ENCODE measurements at places on chromosomes 11 and 22. TPM values are rescaled to one million over a fixed set of nuclear protein-coding genes. Genes with fewer than 3 reads are reported as not detected.

Gene DRG1
- 64.2 TPM for total RNA-seq

Gene LRRC32
- total RNA-seq, result 2.4 TPM

Gene MN1
- 4.2 TPM for total RNA-seq

Gene EFCAB6
- 0.25 TPM for total RNA-seq

Gene YPEL1
- 5.3 TPM for total RNA-seq

Gene APOBEC3C
- 22.6 TPM for total RNA-seq

Gene ZBTB16
- total RNA-seq, result 2.0 TPM

Gene NARS2
- 19.4 TPM for total RNA-seq

Gene EXPH5
- 3.9 TPM for total RNA-seq

Gene DEUP1
- total RNA-seq, result not detected

Gene SYCE3
- not detected for total RNA-seq

Gene GALNT18
- total RNA-seq, result 2.8 TPM

Gene EHF
- 0.16 TPM for total RNA-seq

Gene OR56A1
- not detected for total RNA-seq

Gene OR4A16
- total RNA-seq, result not detected

Gene ESAM
- total RNA-seq, result 35.7 TPM

Gene UCP3
- total RNA-seq, result 0.16 TPM

Gene OR10D3
- total RNA-seq, result not detected

Gene ISX
- total RNA-seq, result not detected

Gene SMARCB1
- 110 TPM for total RNA-seq

Gene BTG4
- total RNA-seq, result not detected

Gene SMIM35
- not detected for total RNA-seq

Gene CEP126
- total RNA-seq, result 0.98 TPM

Gene RAB38
- 10.9 TPM for total RNA-seq

Gene ARHGAP20
- total RNA-seq, result 1.5 TPM

Gene MAJIN
- not detected for total RNA-seq

Gene POU2AF2
- not detected for total RNA-seq

Gene ESRRA
- 30.0 TPM for total RNA-seq

Gene LRRN4CL
- 0.38 TPM for total RNA-seq

Gene MEI1
- 0.13 TPM for total RNA-seq

Gene PHLDA2
- 45.0 TPM for total RNA-seq

Gene KRTAP5-3
- not detected for total RNA-seq

Gene UPK2
- total RNA-seq, result not detected

Gene RASSF10
- total RNA-seq, result 2.3 TPM

Gene EP300
- total RNA-seq, result 74.3 TPM

Gene MB
- total RNA-seq, result not detected

Gene RTN3
- total RNA-seq, result 129 TPM

Data from mesangial cell (primary cell).